ENCODE measurements at places on chromosomes 1 and 21. TPM values are rescaled to one million over a fixed set of nuclear protein-coding genes. Genes with fewer than 3 reads are reported as not detected.

The MYBPH gene
- total RNA-seq = not detected

The LCE1E gene
- total RNA-seq = not detected

The NUDT17 gene
- 4.5 TPM for total RNA-seq

The SLC44A3 gene
- total RNA-seq = 0.77 TPM

The OR2L3 gene
- not detected for total RNA-seq

DNA sequence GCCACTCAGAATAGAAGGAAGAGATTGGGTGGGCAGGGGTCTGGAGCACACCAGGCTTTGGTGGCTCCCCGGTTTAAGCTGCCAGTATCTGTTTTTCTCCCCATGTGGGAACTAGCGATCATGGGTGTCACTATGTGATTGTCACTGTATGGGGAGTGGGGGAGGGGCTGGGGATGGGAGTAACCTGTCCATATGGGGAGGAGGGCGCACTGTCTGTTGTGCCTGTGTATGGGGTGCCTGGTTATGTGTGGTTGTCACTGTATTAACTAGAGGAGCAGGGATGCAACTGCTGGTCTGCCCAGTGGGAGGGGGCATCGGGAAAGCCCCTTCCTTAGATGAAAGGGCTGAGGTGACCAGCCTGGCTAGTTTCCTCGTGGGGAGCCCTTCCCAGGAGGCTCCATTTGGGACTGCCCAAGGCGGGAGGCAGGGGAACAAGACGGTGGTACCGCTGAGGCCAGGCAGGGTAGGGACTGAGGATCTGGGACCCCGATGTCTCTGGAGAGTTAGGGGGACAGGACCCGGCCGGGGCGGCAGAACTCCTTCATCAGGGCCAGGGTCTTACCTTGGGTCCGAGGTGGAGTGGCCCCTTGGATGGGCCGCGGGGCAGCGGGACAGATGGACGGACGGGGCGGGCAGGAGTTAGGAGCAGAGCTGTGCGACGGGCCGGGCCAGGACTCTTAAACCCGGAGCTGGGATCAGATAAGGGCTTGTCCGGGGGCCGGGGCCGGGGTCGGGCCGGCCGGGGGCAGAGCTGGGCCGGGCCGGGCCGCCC lies at the start of gene KCNJ10:
TSS of gene KCNJ10 (minus strand) at position 701 of the 772 bp plus-strand sequence. CDS start 27,628 bp downstream, outside the sequence.
- no peak within 1 kb of the TSS for H3K27ac ChIP-seq
- no peaks in the 10 kb centered on the region for H3K36me3 ChIP-seq
- peaks cover 68% of the 10 kb centered on the region for H3K27me3 ChIP-seq

- H3K36me3 ChIP-seq = no peaks in the 10 kb centered on the region
- no peak overlapping the region for H3K4me3 ChIP-seq
- H3K27me3 ChIP-seq = no peaks in the 10 kb centered on the region
These were observed 29.7 kb downstream of the SSBP3 start for GRCh38 chr1:54376430-54377039.

DNA sequence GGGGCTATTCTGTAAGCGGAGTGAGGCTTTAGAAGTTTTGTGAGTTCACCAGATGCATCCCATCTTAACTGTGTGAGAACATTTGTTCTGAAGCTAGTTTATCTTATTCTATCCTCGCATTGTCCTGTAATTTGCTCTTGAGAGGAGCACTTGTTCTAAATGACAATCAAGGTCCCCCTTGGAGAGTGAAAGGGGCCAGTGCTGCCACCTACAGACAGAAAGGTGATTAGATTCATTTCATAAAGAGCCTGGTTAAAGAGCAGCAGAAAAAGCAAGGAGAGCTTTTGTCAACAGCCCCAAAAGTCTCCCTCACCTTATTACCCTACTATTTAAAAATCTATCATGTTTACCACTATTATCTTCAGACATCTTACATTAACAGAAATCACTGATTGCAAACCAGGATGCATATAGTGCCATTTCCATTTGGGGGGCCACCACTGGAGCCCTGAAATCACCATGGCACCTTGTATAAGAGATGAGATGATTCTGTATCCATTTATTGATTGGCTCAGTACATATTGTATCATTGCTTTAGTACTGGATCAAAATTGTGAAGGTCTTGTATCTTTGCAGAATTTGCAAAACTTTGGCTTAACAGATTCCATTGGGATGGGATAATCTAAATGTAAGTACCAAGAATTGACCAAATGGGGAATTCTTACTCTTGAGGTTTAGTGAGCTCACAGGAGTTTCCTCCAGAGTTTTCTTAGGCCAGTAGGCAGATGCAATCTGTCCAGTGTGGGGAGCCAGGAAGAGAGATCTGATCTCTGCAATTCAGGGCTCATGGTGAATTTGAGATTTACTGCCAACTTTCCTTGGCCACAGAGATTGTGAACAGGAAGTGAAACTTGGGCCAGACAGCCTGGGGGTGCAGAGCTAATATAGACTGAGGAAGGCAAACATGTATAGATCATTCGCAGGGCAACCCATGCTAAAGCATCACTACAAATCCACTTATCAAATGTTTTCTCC lies 64.3 kb upstream of the TRABD2B start:
- peaks cover 28% of the 10 kb centered on the region for H3K27me3 ChIP-seq
- no peaks in the 10 kb centered on the region for H3K36me3 ChIP-seq
- H3K27ac ChIP-seq = peak overlapping the region; percentile 57
- H3K4me1 ChIP-seq = no peaks in the 10 kb centered on the region
- DNase-seq = peak; percentile 66

- H3K4me3 ChIP-seq = no peak overlapping the region
- no peaks in the 10 kb centered on the region for H3K27me3 ChIP-seq
- H3K36me3 ChIP-seq = no peaks in the 10 kb centered on the region
- no peak for DNase-seq
These were observed 12.5 kb downstream of the TMEM81 start for GRCh38 chr1:205071801-205072200.

- DNase-seq = no peak
- peaks cover 4% of the 10 kb centered on the region for H3K27me3 ChIP-seq
- no peaks in the 10 kb centered on the region for H3K4me1 ChIP-seq
- no peak overlapping the region for H3K27ac ChIP-seq
- H3K36me3 ChIP-seq = no peaks in the 10 kb centered on the region
These were observed 215.5 kb downstream of the CAMTA1 start for GRCh38 chr1:7000720-7001119.

DNA sequence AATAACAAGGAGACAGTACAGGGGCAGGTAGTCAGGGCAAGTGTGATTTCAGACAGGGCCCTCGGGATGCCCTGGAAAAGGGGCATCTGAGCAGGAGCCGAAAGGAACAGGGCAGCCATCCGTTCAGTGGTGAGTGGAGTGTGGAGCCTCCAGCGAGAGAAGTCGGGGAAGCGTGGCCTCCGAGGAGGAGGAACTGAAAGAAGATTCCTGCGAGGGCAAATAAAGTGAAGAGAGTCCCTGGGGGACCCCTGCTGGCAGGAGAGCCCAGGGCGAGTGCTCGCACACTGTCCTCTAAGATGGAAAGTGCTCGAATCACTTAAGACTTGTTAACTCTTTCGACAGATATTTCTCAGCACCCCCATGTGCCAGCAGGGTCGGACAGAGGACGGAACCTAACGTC lies 3.5 kb upstream of the UTS2 start:
- H3K27me3 ChIP-seq = no peaks in the 10 kb centered on the region
- H3K36me3 ChIP-seq = no peaks in the 10 kb centered on the region
- no peak overlapping the region for H3K4me3 ChIP-seq
- H3K4me1 ChIP-seq = no peaks in the 10 kb centered on the region
- H3K27ac ChIP-seq = no peak overlapping the region

- H3K27me3 ChIP-seq = peaks cover 2% of the 10 kb centered on the region
- no peak for DNase-seq
- H3K4me3 ChIP-seq = no peak overlapping the region
- H3K4me1 ChIP-seq = no peaks in the 10 kb centered on the region
- no peak overlapping the region for H3K27ac ChIP-seq
These were observed 64.2 kb upstream of the SH3GLB1 start for GRCh38 chr1:86640161-86640670.

- no peak for DNase-seq
- H3K4me3 ChIP-seq = no peak overlapping the region
- no peaks in the 10 kb centered on the region for H3K27me3 ChIP-seq
- H3K27ac ChIP-seq = no peak overlapping the region
- H3K36me3 ChIP-seq = peaks cover 17% of the 10 kb centered on the region
These were observed 26.1 kb downstream of the MAN1C1 start for GRCh38 chr1:25642574-25643108.

DNA sequence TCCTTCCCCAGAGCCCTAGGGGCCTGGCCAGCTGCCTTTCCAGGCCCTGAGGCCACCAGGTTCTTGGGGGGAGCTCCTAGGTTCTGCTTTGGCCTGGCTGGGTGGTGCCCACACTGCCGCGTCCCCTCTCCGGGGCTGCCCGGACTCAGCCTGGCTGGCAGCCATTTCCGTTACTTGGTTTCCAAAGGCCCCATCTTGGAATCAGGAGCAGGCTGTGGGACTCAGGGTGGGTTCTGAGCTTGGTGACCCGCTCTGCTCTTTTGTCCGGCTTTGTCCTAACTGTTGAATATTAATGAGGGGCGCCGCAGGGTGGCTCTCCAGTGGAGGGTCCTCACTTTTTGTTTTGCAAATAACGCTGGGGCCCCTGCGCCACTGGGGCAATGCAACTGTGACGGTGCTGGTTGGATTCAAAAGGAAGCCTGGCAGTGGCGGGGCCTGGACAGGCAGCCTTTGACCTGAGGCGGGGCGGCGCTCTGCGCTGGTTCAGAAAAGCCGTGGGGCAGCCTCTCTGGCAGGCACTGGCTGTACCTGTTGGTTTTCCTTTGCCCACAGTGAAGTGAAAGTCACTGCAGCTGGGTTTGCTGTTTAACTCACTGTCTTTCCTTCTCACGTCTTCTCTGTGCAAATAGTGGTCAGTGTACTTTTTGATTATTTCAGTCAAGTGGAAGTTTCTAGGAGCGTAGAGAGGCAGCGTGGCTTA lies 20.2 kb downstream of the SKI start:
- H3K27ac ChIP-seq = peak overlapping the region; percentile 95
- peak overlapping the region; percentile 85 for H3K4me3 ChIP-seq
- DNase-seq = peak; percentile 67
- H3K36me3 ChIP-seq = peaks cover 4% of the 10 kb centered on the region
- H3K27me3 ChIP-seq = no peaks in the 10 kb centered on the region

- no peak overlapping the region for H3K4me3 ChIP-seq
- no peak for DNase-seq
- no peaks in the 10 kb centered on the region for H3K36me3 ChIP-seq
- H3K27me3 ChIP-seq = no peaks in the 10 kb centered on the region
- no peak overlapping the region for H3K27ac ChIP-seq
These were observed 373.0 kb upstream of the ADAMTS5 start for GRCh38 chr21:27339902-27340301.

DNA sequence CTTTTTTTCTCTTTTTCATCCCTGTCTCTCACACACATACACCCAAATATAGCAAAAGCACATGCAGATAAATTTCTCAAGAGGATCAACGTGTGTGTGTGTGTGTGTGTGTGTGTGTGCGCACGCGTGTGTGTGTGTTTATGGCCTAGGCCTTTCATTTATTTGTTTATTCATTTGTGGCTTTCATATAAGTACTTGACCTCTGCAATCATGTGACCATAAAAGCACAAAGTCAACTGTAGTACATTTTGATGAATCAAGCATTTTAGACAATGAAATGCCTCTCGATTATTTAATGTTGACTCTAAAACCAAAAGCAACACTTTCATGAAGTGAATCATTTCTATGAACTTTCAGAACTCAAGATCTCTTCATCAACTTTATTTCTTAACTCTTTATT lies 194.1 kb upstream of the ADGRL2 start:
- no peak overlapping the region for H3K4me3 ChIP-seq
- H3K27me3 ChIP-seq = no peaks in the 10 kb centered on the region
- no peak overlapping the region for H3K27ac ChIP-seq

DNA sequence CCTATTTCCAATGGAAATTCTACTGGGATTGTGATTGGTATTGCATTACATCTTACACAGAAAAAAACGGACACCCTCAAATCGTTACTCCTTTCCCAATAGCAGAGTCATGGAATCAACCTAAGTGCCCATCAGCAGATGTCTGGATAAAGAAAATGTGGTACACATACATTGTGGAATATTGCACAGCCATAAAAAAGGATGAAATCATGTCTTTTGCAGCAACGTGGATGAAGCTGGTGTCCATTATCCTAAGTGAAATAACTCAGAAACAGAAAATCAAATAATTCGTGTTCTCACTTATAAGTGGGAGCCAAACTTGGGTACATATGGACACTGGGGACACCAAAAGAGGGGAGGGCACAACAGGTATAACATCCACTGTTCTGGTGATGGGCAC lies 14.3 kb downstream of the HMGN1 start:
- H3K36me3 ChIP-seq = no peaks in the 10 kb centered on the region
- H3K4me1 ChIP-seq = no peaks in the 10 kb centered on the region
- H3K27ac ChIP-seq = no peak overlapping the region
- H3K27me3 ChIP-seq = no peaks in the 10 kb centered on the region
- DNase-seq = no peak

- H3K27ac ChIP-seq = no peak overlapping the region
- H3K36me3 ChIP-seq = no peaks in the 10 kb centered on the region
- no peak overlapping the region for H3K4me3 ChIP-seq
- H3K27me3 ChIP-seq = peaks cover 2% of the 10 kb centered on the region
- H3K4me1 ChIP-seq = peaks cover 3% of the 10 kb centered on the region
- DNase-seq = no peak
These were observed 14.8 kb upstream of the ZNF436 start for GRCh38 chr1:23384312-23385058.

DNA sequence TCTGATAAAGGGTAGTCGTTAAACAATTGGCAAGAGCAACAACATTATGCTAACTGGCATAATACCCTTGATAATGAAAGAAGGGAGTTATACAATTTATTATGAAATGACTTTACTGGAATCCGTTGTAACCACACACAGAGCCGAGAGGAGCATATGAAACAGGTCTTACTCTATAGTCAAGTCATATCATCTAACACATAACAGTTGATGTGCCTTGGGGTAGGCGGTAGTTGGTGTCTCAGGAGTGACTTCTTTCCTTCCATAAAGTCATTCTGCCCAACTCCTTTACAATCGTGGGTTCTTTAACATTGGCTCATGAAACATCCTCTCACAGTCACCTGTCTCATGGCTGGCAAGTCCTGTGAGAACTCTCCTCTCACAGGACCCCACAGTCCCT lies 225.2 kb downstream of the LTN1 start:
- H3K27me3 ChIP-seq = no peaks in the 10 kb centered on the region
- no peak overlapping the region for H3K27ac ChIP-seq
- no peak for DNase-seq
- H3K4me3 ChIP-seq = no peak overlapping the region

DNA sequence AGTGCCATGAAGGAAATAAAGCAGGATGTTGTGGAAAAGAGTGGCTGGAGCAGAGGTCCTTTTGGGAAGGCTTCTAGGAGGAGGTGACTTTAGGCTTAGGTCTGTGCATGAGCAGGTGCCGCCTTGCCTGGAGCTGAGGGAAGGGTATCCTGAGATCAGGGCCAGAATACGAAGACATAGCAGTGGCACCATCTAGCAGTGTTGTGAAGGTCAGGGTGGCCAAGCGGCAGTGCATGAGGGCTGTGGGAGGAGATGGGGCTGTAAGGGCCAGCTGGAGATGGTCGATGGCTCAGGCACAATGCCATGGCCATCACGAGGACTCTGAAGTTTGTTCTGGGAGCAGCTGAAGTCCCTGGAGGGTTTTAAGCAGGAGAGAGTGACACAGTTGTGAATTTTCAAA lies 219.5 kb downstream of the PTPRU start:
- peaks cover 4% of the 10 kb centered on the region for H3K27me3 ChIP-seq
- no peak for DNase-seq
- H3K36me3 ChIP-seq = no peaks in the 10 kb centered on the region
- H3K4me1 ChIP-seq = peaks cover 9% of the 10 kb centered on the region
- no peak overlapping the region for H3K27ac ChIP-seq

GRCh38 chr1:223780949-223781348 lies 64.8 kb downstream of the TP53BP2 start:
- DNase-seq = no peak
- H3K27ac ChIP-seq = no peak overlapping the region
- H3K27me3 ChIP-seq = no peaks in the 10 kb centered on the region
- H3K4me3 ChIP-seq = no peak overlapping the region
- H3K36me3 ChIP-seq = peaks cover 22% of the 10 kb centered on the region
- H3K4me1 ChIP-seq = peaks cover 13% of the 10 kb centered on the region

Measured in neural crest cell (in vitro differentiated cells).